ENCODE measurements at places on chromosomes 5 and 9. TPM values are rescaled to one million over a fixed set of nuclear protein-coding genes. Genes with fewer than 3 reads are reported as not detected.

Gene PCDHGB2
- 0.44 TPM for total RNA-seq

Gene PCDHA11
- total RNA-seq: not detected

Gene SPATA9
- not detected for total RNA-seq

DNA sequence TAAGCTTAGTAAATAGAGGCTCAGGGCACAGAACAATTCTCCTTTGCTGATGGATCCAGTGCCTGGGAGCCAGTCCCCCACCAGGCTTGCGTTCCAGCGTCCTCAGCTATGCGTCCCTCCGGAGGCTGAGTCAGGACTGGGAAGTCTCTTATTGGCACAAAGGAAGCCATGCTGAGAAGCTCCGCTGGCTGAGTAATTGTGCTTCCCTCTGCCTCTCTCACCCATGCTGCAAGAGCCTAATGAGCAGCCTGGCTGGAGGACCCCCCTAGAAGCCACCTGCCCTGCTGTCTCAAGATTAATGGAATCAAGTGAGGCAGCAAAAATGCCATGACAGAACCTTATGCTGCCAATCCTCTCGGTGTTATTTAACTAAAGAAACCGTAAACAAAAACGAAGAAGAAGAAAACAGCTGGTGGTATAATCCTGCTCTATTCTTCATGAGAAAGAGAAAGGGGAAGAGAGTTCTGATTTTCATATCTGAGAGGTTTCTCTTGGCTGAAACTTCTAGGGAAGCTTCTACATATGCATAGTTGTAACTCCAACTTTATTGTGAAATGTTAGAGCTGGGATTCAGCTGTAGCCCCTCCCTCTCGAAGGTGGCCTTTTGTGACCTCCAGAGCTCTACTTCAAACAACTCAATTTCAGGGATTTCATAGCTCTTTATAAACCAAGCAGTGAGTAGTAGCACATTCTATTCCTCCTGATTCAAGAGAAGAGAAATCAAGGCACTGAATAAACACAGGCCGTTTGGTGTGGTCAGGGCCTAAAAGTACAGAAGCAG lies 185.4 kb upstream of the SEMA6A start:
- DNase-seq: no peak

- DNase-seq: no peak
Measured at GRCh38 chr9:78239506-78239905, 3.6 kb downstream of the CEP78 start.

DNA sequence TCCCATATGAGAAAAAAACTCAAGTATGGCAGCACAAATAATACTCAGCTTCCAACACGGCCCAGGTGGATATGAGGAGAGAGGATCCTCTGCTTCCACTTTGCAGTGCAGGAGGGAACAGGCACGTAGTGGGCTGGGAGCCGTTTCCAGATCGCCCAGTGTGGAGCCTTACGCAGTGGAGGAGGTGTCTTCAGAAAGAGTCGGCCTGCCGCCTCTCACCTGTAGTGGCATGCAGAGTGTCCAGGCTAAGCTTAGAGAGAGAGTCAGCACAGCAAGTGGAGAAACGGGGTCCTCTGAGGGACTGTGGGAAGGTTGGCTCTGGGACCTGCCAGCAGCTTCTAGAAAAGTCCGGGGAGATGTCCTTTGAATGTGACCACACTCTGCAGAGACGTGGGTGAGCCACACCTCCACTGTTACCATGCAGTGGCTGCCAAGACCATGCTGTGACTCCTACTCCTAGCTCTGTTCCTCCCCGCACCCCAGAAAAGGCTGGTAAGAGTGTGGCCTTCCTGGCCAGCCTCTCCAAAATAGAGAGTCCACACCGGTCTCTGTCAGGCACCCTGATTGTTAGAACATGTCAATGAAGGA lies 3.5 kb upstream of the SEMA4D start:
- no peak for DNase-seq

GRCh38 chr9:23731353-23731752 lies 94.7 kb downstream of the ELAVL2 start:
- DNase-seq: no peak

GRCh38 chr5:72488756-72489155 lies 18.5 kb downstream of the ZNF366 start:
- DNase-seq: no peak
